ENCODE measurements at places on chromosomes 4 and X.

- DNase-seq = no peak
Measured at GRCh38 chr4:136277741-136278140, 1254.6 kb downstream of the PCDH18 start.

GRCh38 chrX:84224741-84225140 lies 36.7 kb upstream of the RPS6KA6 start:
- DNase-seq = no peak

DNA sequence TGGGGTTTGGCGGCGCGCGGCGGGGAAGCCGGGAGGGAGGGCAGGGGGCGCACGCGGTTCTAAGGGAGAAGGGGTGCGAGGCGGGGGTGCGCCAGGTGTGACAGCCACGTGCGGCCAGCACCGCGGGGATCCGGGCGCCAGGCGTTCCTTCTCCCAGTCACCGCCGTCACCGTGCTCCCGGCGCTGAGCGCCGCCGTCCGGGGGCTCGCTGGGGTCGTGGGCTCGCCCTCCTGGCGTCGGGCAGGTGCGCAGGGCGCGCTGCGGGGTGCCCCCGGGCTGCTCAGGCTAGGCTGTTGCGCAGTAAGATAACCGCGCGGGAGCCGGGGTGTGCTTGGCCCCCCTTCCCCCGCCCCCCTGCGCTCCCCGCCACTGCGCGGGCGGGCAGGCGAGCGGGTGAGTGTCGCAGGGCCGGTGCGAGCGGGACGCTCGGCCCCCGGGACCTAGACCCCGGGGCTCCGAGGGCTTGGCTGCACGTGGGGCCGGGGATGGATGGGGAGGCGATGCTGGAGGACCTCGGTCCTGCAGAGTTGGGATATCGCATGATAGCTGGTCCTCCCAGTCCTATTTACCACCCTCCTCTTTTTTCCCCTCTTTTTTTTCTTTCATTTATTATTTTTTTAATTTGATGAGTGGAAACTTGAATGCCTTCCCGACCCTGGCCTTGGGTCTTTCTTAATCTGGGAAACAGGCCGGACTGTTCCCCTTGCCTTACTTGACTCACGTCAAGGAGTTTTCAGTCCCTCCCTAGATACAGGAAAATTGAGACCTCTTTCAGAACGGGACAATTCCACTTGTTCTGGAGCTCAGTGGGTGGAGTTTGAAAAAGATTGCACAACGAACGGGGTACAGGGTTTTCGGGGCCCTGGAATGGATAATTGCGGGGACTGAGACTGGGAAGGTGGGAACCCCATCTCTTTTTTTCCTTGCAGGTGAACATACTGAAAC lies 797 bp downstream of the TXLNG start:
- no peak for DNase-seq

DNA sequence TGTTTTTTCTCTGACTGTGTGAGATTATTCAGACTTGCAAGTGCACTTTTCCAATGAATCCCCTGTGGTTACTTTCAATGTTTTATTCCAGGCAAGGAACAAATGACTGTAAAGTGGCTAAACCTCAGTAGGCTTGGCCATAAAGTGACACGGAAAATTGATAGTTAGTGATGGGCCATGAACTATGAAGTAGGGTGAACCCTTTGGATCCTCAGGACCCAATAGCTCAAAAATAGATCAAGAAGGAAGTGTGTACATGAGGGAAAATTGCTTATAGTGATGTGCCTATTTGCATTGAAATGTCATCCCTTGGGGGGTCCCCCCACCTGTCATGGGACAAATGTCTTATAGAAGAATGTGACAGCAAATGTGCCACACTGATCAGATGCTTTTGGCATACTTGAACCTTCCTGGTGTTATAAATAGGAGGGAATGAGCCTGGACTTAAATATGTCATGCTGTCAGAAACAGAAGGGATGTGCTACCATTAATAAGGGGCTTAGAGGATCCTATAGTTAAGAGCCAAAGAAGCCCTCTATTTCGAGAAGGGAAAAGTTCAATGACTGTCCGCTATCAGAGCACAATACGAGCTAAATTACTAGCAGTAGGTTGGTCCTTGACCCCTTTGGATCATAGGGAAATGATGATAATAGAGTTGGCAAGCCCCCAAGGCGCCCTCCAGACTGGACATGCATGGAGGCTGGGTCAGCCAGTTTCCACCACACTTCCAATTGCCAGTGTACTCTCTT lies 30.3 kb downstream of the SLC16A2 start:
- no peak for DNase-seq

DNA sequence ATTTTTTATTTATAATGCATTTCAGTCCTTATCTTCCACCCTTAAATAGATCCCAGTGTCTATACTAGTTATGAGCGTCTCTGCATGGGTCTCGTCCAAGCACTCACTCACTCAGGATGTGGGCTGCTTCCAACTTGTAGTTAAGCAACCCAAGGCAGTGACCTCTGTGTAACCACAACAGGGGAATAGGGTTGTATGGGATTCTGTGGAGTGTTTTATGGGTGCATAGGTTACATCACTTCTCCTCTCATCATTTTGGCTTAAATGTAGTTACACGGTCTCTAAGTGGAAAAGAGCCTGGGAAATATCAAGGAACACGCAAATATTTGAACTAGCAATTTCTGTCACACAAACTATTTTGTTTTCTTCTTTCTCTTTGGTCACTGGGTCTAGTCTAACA lies 931.0 kb downstream of the STIM2 start:
- DNase-seq = no peak

- DNase-seq = peak; percentile 7
Measured at GRCh38 chrX:65601530-65602220, 65.8 kb upstream of the MSN start.

- DNase-seq = no peak
Measured at GRCh38 chr4:5021546-5021945, 2.3 kb upstream of the CYTL1 start.

- no peak for DNase-seq
Measured at GRCh38 chr4:7366180-7366945, 68.4 kb downstream of the PSAPL1 start.

DNA sequence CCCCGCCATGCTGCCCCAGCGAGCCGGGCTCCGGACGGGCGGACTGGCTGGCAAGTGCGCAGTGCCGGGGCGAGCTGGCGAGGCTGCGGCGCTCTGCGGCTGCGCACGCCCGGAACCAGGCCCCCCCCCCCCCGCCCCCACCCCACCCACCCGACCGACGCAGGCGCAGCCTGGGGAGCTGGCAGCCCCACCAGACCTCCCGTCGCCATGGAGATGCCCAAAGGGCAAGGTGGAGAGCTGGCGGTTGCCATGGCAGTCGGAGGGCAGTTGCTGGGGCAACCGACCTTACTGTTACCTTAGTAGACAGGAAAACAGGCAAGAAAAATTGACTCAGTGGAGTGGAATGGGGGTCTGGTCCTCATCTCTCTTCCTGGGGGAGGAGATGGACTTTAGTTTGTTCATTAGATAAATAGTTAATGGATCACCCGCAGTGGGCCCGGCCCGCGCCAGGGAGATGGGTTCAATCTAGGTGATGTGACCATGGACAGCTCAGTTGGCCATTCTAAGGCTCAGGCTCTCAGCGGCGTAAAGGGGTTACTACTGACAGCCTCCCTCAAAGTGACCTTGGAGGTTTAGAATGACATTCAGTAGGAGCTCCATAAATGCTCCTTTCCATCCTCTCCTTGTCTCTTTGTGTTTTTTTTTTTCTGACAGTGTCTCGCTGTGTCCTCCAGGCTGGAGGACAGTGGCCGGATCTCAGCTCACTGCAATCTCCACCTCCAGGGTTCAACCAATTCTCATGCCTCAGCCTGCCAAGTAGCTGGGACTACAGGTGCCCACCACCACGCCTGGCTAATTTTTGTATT lies at the start of gene PCSK1N:
Gene PCSK1N (minus strand): TSS at position 87 of the 806 bp plus-strand sequence. CDS start 78 bp downstream, at position 9.
- peak; percentile 73 for DNase-seq

DNA sequence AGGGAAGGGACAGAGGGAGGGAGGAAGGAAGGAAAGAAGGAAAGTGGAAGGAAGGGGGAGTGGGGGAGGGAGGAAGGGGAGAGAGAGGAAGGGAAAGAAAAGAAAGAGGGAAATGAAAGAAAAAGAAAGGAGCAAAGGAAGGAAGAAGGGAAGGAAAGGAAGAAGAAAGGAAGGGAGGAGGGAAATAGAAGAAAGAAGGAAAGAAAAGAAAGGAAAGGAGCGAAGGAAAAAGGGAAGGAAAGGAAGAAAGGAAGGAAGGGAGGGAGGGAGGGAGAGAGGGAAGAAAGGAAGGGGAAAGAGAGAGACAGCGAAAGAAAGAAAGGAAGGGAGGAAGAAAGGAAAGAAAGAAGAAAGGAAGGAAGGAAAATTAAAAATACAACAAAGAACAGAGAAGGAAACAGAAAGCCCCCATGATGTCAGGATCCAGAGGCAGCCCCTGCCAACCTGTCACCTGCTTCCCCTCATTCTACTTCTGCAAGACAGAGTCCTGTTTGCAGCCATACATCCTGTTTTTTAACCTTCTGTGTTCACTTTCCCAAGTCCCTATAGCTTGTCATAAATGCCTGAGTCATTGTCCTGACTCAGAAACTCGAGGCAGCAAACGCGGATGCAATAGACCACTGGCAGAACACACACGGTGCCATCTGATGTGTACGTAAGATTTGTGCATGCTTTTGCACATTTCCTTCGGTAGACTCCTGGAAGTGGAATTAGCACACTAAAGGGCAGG lies 77.0 kb upstream of the C4orf50 start:
- no peak for DNase-seq

GRCh38 chr4:137129845-137130244 lies 402.4 kb downstream of the PCDH18 start:
- DNase-seq = no peak

- DNase-seq = no peak
Measured at GRCh38 chrX:153445856-153446635, at the start of gene TREX2. TSS of gene TREX2 (minus strand) at chrX:153446056. CDS start at chrX:153445430, 626 bp downstream.

DNA sequence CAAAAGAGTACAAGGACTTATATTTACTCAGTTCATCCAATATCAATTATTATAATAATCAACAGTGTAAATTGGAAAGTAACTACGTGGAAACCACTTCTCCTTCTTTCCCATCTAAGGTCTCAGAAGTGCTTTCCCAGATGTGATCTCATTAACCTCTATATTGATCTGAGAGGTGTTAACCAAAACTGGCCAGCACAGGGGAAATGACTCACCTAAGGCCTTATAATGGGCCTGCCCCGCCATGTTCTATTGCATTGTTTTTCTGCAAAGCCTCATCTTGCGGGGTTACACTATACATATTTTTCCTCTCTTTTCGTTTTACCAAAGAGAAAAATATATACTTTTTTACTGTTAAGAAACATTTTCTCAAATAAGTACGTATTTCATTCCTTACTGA lies 20.5 kb downstream of the RAB40A start:
- no peak for DNase-seq

DNA sequence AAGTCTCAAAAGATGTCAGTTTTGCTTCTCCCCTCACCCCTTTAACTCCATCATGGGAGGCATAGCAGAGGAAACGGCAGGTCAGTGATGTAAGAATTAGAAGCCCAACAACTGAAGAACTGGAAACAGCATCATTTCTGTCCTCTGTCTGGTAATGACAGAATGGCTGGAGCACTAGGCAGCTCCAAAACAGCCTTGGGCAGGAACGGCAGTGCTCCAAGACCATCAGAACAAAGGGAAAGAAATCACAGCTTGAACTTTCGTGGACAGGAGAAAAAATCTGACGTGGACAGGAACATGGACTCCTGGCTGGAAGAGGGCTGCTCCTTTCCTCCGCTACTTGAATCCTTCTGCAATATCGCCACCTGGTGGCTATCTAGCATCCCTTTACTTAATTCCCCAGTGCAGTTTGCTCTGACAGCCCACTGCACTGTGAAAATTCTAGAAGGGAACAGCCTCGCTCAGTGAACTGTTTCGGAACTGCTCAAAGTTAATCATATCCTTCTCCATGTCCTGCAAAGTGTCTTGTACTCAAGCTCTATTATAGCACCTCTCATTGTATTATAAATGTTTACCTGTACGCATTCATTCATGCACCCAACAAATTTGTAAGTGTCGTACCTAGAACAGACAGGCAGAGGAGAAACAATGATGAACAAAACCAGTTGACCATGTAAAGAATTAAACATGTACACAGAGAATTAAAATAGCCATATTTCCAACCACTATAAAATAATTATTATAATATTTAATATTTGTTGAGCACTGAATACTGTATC lies 20.4 kb downstream of the SLC25A53 start:
- peak; percentile 52 for DNase-seq

GRCh38 chr4:39970671-39971640 lies 6.8 kb downstream of the PDS5A start:
- DNase-seq = no peak

DNA sequence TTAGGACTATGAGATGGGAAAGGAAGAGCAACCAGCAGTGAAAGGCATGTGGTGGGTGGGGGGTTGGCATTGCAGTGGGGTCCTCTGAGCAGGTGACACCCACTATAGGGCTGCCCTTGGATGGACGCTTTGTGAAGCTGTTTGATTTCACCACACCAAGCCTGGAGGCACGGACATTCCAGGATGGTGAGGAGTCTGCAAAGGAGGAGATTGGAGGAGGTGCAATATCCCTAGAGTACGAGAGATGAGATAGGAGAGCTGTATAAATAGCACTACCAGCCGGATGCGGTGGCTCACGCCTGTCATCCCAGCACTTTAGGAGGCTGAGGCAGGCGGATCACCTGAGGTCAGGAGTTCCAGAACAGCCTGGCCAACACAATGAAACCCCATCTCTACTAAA lies 42.3 kb downstream of the SHOX start:
- DNase-seq = no peak

- no peak for DNase-seq
Measured at GRCh38 chr4:79917246-79917645, 155.8 kb downstream of the ANTXR2 start.

GRCh38 chr4:15864651-15865566 lies 73.6 kb downstream of the FGFBP1 start:
- DNase-seq = no peak

- DNase-seq = no peak
Measured at GRCh38 chrX:96833333-96833732, 50.4 kb upstream of the RPA4 start.

GRCh38 chr4:80196922-80197573 lies at the start of gene PRDM8:
TSS of gene PRDM8 (plus strand) at chr4:80197503. CDS start at chr4:80200081, 2,578 bp downstream.
- DNase-seq = no peak

DNA sequence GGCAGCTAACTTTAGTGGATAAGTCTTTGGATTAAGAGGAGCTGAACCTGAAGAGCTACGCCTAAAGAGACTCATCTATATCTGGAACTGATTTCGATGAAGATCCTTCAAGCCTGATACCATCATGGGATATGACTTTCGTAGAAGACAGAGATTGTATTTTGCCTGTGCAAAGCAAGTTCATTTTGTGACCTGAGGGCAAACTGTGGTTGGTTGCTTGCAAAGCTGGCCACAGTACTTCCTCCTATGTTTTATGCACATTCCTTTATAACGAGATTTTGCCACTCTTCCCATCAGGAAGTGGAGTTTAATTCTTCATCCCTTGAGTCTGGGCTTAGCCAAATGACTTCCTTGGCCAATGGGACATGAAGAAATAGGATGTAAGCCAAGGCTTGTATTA lies 519.3 kb upstream of the NR3C2 start:
- DNase-seq = no peak

DNA sequence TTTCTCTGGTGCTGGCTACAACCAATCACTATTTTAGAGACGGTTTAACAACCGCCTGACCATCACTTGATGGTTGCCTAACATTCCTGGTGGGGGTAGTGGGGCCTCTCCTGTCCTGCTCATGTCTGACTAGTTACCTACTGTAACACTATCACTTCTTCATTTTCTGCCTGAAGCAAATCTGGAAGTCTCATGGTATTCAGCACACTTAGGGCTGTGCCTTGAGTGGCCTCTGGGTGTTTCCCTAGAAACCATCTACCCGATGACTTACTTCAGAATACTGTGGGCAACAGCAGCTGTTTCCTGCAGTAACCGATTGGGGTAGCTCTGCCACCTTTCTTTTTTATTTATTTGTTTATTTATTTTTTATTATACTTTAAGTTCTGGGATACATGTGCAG lies 880.1 kb upstream of the INTU start:
- DNase-seq = no peak
